ENCODE measurements at places on chromosomes 13 and 19. TPM values are rescaled to one million over a fixed set of nuclear protein-coding genes. Genes with fewer than 3 reads are reported as not detected.

The PSPN gene
- 0.77 TPM for total RNA-seq

The BORA gene
- 17.6 TPM for total RNA-seq

The NR2F6 gene
- total RNA-seq, result 24.8 TPM

The UBE2L5 gene
- total RNA-seq, result not detected

The CABP5 gene
- total RNA-seq, result not detected

The EBPL gene
- total RNA-seq, result 67.9 TPM

The NDUFS7 gene
- 87.2 TPM for total RNA-seq

The ACTL9 gene
- total RNA-seq, result not detected

- DNase-seq, result no peak
Observed at GRCh38 chr19:46821512-46822409, 28.9 kb downstream of the AP2S1 start.

DNA sequence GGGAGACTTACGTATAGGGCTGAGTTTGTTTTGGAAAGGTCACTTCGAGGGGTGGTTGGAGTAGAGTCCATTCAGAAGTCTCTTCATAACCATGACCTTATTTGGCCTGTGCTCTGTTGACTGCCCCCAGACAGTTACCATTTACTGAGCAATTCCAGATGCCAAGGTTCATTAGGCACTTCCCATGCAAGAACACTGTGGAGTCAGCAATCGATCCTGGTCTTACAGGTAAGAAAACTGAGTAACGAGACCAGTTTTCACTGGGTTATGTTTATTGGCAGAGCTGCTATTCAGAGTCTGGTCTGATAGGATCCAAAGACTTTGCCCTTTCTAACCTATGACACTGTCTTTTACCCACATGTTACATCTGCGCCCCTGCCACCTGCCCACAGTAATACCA lies 134.7 kb downstream of the MTUS2 start:
- no peak for DNase-seq

DNA sequence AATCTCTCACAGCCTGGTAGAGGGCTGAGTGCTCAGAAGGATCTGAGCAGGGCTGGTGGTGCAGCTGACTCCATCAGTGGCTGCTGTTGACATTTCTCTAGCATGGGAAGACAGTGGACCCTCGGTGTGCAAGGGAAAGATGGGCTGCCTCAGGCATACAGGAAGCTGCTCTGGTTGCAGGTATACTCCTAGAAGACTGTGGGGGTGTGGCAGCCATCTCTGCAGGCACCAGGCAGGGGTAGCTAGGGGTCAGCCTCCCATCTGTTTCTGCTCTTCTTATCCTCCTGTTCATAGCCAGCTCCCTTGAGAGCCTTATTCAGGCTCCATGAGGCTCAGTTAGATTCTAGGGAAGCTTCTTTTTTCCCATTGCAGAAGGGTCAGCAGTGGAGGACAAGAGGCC lies 475.5 kb downstream of the TSHZ3 start:
- DNase-seq, result no peak

DNA sequence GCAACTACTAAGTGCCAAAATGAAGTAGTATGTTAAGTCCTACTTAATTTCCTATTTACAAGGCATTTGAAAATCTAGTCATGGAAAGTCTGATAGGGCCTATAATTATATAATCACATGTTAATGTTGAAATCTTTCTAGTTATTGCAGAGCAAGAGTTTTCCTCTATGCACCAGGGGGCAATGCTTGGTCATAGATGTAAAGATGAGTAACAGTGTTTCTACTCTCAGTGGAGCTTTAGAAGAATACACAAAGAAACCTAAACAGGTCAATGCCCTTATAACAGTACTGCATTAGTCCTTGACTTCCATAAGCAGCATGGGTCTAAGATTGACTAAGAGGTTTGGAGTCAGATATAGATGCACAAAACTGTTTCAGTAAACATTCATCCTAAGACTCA lies 218.7 kb downstream of the KCTD12 start:
- DNase-seq, result peak; percentile 4

GRCh38 chr19:2041433-2041682 lies 9.7 kb downstream of the MKNK2 start:
- no peak for DNase-seq

DNA sequence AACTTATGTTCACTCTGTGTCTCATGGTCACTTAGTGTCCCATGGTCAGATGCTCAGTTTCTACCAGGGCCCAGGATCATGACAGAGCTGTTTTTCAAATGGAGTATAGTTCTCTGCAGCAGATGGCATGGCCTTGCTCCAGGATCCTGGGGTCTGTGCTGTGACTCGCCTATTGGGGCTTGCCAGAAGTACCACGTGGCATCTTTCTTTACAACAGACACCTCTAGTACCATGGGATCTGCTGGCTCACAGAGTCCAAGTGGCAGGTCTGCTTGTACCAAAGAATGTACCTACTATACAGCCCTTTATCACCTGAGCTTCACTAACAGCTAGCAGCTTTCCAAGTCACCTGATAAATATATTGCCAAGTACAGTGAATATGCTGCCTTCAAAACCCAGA lies 6.0 kb upstream of the RNF6 start:
- no peak for DNase-seq

- DNase-seq, result no peak
Observed at GRCh38 chr13:103250071-103250470, 183.9 kb upstream of the SLC10A2 start.

DNA sequence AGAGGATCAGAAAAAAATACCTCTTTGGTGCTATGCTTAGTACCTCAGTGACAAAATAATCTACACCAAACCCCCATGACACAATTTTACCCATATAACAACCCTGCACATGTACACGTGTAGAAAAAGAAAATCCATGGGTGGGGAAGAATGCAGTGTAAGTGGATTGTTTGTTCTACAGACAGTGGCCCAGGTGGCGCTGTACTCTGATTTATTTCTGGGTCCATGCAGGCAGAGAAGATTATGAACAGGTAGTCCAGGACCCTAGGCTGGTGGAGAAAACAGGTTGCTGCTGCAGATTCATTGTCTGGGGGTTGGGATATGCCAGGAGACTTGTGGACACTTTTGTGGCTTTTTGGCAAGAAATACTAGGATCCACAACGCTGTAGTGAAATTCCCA lies 9.1 kb downstream of the ZNF100 start:
- no peak for DNase-seq

DNA sequence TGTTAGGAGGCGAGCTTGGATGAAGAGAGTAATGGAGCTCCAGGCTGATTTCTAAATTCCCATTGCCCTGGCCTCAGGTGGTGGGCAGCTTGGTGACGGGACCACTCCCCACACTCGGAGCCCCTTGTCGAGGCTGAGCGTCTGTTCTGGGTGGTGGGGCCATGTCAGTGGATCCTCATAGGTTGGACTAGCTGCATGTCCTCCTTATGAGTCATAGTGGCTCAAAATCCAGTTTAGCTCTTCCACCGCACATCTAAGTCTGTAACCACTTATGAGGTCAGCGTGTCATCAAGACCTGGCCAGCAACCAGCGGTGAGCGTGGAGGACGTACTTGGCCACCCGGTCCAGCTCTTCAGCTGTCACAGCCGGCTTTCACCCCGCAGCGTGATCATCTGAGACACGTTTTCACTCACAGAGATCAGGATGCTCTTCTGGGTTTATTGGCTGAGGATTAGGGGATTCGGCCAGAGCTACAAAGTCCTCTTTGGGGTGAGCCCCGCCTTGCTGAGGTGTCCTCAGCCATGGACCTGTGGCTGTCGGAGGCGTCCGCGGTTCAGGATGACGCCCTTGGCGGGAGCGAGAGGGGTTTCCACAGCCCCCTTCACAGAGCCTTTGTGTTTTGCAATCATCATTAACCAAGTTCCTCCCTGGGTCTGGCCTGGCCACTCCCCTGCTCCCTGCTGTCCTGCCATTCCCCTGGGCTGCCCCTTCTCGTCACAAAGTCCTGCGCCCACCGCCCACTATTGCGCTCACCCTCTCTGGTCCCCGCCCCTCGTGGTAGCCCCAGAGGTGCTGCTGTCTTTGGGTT lies 41.9 kb downstream of the ADPRHL1 start:
- DNase-seq, result peak; percentile 94

DNA sequence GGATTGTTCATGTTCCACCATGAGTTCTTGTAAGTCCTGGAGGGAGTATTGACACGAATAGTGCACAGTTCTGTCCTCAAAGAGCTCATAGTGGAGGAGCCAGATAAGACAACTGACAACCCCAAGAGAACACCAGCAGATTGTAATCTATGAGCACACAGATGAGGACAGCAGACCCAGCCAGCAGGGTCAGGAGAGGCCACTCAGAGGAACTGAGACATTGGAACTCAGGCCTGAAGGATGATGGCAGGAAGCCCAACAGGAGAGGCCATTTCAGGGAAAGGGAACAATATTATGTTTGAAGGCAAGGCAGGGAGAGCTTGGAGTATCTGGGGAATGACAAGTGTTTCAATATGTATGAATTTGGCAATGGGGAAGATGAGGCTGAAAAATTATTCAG lies 63.7 kb upstream of the IPO5 start:
- no peak for DNase-seq

DNA sequence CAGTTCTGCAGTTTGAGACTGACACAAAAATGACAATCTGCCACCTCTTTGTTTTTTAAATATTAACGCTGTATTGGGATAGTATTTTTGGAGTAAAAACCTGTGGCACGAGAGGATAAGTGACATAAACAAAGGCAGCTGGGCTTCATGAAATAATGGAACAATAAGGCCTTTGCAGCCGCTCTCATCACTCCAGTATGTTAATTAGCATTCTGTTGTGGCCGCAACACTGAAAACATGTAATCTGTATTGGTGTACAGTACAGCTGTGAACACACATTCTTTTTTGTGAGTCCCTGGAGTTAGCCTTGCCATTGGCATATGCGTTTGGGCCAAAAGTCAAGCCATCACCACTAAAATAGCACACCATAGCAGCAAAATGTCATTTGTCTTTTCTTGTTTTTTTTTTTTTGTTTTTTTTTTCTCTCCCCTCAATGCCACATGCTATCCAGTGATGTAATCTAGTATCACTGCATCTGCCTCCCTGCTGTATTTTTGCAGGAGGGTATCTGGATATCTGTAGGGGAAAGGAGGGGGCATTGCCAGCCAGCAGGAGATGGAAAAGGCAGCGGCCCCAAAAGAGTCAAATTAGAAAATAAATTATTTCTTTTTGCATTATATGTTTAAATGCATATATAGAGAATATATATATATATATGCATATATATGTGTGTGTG lies 885 bp upstream of the ZNF536 start:
- DNase-seq, result no peak

DNA sequence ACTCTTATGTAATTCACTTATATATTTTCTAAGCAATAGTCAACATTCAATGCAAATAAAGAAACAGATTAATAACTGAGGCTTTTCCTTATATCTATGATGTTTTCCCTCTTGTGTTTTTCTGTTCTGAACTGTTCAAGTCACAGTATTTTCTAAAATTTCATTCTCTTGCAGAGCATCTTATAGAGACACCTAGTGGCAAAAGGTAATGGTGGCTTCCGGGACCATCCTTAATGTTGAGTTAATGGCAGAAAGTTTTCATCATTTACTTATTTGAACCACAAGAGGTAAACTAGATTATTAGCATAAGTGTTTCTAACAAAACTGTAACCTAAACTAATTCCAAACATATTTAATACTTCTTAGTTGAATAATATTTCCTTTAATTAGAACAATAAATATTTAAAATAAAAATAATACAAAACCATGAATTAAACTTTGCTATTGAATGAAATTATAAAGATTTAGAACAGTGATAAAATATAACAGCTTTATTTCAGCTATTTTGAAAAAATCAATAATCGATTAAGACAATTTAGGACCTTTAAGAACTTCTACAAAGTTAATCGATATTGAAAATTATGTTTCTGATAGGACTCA lies 1.7 kb upstream of the SLITRK5 start:
- DNase-seq, result peak; percentile 29

- DNase-seq, result no peak
Observed at GRCh38 chr13:60787083-60787482, 390.1 kb downstream of the TDRD3 start.

DNA sequence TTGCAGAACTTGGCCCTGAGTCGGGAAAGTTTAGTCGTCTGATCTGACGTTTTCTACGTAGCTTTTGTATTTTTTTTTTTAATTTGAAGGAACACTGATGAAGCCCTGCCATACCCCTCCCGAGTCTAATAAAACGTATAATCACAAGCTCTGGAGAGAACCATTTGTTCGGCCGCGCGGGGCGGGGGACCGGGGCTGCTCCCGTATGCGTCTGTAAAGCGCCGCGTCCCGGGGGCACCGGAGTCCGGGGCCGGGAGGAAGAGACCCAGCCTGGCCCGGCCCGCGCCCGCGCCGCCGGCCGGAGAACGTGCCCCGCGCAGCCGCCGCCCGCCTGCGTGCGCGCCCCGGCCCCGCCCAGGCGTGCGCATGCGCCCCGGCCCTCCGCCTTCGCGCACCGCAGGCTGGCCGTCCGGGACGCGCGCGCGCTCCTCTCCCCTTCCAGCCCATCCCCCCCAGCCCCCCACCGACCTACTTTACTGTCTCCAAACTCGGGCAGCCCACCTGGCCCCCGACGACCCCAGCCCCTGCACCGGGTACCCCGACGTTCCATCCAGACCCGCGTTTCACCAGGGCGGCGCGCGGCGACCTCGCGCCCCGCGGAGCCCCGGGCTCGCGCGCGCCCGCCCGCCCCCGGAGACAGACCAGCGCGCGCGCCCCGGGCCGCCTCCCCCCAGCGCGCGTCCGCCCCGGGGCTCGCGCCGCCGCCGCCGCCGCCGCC lies 785 bp upstream of the USF2 start:
- DNase-seq, result peak; percentile 61

GRCh38 chr13:69198706-69199105 lies 908.9 kb upstream of the ATXN8OS start:
- no peak for DNase-seq

- DNase-seq, result no peak
Observed at GRCh38 chr19:49155005-49155819, at the start of gene HRC. Gene HRC (minus strand): TSS chr19:49155396. CDS start chr19:49155237, 159 bp downstream.

GRCh38 chr13:72383646-72384045 lies 343.8 kb downstream of the MZT1 start:
- no peak for DNase-seq

- DNase-seq, result no peak
Observed at GRCh38 chr19:1255186-1256161, 7.1 kb downstream of the MIDN start.

- DNase-seq, result no peak
Observed at GRCh38 chr13:37345391-37345790, 239.9 kb upstream of the CSNK1A1L start.

- no peak for DNase-seq
Observed at GRCh38 chr13:33640832-33641231, 177.1 kb upstream of the RFC3 start.

DNA sequence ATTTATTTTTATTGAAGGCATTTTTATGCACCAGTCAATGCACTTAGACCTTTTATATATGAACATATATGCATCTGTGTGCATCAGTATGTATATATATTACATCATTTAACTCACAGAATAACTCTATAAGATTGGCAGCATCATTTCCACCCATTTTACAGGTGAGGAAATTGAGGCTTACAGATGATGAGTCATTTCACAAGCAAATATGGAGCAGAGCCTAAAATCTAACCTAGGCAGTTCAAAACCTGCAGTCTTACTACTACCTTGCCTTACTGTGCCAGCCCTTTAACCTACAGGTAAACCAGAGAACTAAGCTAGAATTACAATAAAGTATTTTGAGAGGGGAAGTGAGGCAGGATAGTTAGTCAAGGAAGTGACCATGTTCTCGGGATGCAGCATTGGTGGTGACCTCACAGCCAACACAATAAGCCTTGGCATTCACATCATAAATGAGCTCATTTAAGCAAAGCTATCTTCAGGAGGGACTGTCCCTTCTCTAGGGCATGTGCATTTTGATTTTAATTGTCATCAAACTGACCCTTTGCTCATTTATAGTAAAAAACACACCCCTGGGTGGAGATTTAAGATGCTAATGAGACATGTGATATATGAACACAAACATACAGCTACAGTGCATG lies 274.3 kb downstream of the DCLK1 start:
- DNase-seq, result no peak
